ENCODE measurements at places on chromosomes 16 and 17. TPM values are rescaled to one million over a fixed set of nuclear protein-coding genes. Genes with fewer than 3 reads are reported as not detected.

GRCh38 chr16:81711657-81712319 lies 67.3 kb upstream of the PLCG2 start:
- peak; percentile 92 for DNase-seq

DNA sequence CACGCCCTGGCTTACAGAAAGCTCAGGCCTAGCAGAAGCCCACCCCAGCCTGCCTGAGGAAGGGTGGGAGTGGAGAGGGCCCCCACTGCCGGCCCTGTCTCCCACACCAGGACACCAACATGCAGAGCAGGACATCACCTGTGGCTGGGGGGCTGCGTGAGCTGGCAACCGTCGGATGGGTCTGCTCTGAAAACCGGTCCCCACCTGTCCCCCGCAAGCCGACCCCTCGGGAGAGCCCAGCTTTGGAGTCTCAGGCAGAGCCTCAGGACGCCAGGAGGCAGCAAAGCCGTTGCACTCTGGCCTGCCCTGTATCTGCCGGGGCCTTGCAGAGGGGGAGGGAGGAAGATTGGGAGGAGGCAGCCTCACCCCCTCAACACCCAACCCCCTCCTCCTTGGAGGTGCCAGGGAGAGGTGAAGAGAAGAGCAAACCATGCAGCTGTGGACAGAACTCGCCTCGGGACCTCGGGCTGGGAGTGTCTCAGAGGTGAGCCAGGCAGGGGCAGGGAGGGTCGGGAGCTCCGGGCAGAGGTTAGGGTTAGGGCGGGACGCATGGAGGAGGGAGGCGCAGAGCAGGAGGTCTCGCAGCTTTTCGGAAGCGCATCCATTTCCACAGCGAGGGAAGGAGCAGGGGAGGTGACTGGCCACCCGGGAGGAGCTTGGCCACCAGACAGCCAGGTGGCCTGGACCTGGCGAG lies 30.4 kb upstream of the ZC3H18 start:
- DNase-seq = no peak

- peak; percentile 42 for DNase-seq
Observed at GRCh38 chr17:16977932-16978331, 6.0 kb upstream of the TNFRSF13B start.

GRCh38 chr17:83195330-83196023 lies 116.1 kb downstream of the METRNL start:
- DNase-seq = no peak

DNA sequence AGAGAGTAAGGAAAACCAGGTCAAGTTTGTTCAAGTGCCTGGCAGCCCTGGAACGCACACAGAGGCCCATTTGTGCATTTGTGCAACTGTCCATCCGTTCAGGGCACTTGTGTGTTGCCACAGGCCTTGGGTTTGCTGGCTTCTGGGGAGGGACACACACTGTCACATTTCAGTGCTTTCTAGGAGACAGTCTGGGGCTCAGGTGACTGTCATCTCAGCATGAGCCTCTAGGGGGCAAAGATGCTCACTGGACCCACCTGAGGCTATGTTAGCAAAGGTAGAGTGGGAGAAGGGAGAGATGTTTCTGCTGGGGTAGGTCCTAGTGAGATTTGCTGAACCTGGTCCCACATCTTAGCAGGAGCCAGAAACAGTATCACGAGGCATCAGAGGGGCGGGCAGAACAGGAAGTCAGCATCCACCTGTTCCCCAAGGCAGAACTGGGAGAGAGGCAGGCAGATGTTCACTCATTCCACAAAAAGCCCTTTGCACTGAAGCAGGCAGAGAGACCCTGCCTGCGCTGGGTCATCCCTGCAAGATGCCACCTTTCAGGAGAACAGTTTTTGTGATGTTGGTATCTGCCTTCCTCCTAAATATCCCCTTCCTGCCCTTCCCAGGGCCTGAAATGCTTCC lies 48.5 kb downstream of the RAI1 start:
- DNase-seq = no peak

- DNase-seq = peak; percentile 14
Observed at GRCh38 chr16:65414284-65414984, 292.6 kb upstream of the CDH11 start.

- no peak for DNase-seq
Observed at GRCh38 chr17:50066995-50067394, 11.1 kb downstream of the ITGA3 start.

The PRM2 gene
- not detected for total RNA-seq
